ENCODE measurements at places on chromosomes 1 and 21.

DNA sequence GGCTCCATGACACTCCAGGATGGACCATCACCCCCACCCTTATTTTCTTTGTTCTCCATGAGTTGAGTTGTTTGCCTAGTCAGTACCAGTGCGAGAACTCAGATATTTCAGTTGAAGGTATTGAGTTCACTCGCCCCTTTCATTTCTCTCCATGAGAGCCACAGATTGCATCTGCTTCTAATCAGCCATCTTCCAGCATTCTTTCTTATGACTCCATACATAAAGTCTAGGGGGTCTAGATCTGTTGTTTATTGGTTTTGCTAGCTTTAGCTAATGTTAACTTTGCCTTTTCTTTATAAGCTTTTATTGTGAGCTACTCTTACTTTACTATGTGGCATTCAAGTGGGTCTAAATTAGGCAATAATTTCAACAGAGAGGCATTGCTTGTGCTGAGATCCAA lies 71.6 kb upstream of the PDC start:
- DNase-seq: no peak

- no peak for DNase-seq
Observed at GRCh38 chr21:30256100-30256499, 26.6 kb downstream of the KRTAP24-1 start.

DNA sequence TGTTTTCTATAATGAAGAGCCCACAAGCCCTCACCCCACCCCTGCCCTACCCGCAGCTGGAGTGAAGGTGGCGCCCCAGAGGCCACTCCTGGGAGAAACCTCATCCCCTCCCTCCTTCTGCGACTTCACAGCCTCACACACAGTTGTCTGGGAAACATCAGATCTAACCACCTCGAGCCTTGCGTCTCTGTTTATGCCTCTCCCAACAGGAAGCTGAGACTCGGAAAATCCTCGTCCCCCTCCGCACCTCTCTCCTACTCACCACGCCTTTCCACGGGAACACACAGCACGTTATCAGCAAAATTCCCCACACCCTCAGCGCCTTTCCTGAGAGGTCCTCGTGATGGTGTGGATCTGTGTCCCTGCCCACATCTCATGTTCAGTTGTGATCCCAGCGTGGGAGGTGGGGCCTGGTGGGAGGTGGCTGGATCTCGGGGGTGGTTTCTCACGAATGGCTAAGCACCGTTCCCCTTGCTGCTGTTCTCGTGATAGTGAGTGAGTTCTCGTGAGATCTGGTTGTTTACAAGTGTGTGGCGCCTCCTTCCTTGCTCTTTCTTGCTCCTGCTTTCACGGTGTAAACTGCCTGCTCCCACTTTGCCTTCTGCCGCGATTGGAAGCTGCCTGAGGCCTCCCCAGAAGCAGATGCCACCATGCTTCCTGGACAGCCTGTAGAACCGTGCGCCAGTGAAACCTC lies 190.6 kb downstream of the KIF26B start:
- peak; percentile 76 for DNase-seq

DNA sequence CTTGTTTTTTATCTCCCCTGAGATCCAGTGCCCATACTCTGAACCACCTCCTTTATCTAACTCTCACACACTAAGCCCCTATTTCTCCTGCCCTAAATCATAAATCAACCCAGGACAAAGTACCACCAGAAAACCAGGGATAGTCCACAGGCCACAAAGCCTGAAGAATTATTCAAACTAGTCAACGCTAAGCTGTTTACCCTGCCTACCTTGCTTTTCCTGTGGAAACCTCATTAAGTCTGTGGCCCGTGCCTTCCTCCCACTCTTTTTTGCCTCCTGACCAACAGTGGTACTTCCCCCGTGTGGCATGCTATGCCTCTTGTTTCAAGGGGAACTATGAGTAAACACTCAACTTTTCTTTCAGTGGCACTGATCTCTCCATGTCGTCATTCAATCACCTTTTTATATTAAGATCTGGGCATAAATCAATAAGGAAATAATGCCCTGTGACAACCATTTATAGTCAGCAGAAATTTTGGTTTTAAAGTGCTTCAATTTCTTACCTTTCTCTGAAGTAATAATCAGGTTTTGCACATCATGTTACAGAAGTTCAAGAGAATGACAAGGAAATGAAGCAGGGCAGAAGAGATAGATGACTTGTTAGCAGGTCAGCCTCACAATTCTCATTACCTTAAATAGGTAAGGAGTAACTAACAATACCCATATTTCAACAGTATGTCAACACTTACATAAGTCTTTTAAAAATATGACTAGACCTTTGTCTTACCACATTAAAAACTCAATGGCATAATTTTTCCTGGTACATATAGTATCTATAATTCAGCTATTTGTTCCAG lies 32.1 kb downstream of the EYA3 start:
- DNase-seq: no peak

DNA sequence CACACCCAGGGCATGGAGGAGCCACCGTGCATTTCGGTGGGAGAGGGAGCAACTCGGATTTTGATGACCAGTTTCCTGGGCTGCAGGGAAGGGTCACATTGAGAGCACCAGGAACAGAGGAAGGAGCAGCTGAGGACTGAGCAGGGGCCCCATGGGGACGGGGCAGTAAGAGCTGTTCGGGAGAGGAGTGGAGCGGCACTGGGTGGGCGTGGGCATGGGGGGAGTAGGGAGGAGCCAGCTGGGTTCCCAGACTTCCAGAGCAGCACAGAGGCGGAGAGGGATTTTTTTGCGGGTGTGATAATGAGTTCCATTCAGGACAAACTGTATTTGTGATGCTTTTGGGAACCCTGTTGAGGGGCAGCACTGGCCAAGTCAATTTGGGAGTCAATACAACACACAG lies 17.4 kb upstream of the GPR153 start:
- DNase-seq: no peak

DNA sequence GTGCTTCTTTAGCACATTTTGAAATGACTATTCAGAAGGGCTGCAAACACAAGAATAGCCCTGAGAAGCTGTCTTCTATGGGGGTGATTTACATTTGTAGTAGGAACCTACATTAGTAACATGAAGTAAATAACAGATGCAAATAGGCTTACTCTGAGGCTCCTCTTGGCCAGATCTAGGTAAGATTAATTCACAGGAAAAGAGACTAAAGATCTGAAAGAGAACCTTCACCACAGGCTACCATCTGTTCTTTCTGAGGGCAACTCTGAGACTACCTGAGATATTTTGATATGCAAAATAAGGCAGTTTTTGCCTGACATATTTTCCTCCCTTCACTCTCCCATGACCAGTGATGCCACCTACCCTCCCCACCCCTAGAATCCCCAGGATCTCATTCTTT lies 1267.8 kb downstream of the PLA2G4A start:
- no peak for DNase-seq

Data from iPS-NIHi11 (cell line).